ENCODE measurements at places on chromosomes 1 and 21.

DNA sequence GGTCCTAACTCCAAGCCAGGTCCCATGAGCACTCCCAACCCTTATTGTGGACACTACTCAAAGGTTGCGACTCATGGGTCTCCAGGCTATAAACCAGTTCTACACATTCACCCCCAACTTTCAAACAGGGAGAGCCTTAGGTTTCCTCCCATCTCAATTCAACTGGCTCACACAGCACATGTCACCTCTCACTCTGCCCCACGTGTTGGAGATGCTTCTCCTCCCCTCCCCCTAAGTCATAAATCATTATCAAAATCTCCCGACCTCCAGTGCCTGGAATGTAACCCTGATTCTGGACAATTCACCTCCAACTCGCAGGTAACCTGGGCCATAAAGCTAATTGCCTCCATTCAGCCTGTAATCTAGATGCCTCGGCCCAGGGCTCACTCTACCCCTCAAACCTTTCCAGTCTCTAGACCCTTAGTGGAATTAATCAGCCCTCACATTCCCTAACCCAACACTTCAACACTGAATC is 595 bp downstream of the AK2 start:
- DNase-seq: no peak

DNA sequence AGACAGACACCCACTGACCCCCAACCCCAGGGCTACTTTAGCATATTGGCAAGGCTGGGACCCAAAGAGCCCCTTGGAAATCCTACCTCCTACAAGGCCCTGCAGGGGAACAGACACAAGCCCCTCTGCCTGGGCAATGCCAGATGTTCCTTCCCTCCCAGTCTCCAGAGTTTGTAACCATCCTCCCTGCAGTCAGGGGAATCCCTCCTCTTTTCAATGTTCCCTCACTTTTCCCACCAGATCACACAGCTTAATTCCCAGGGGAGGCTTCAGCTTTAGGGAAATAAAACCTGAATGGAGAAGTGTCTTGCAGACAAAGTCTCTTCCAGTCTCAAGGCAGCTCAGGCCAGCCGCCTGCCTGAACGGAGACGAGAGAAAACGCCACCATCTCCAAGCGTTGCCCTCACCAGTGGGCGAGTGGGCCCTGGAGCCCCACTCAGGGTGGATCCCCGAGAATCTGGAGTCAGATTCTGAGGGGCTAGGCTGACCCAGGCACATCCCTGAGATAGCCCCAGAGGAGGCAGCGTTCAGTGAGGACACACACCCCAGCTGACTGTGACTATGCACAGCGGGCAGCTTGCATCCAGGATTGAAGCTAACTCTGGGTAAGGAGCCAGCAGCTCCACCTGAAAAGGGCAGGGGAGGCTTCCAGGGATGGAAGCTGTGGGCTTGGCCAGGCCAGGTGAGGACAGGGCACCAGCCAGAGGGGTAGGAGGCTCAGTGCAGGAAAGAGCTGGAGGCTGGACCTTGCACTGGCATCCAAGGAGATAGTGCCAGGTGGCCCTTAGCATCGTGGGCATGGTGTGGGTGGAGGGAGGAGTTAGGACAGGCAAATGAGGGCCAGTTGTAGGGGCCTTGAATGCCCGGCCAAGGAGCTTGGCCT is 44.0 kb upstream of the ZC3H12A start:
- DNase-seq: no peak

DNA sequence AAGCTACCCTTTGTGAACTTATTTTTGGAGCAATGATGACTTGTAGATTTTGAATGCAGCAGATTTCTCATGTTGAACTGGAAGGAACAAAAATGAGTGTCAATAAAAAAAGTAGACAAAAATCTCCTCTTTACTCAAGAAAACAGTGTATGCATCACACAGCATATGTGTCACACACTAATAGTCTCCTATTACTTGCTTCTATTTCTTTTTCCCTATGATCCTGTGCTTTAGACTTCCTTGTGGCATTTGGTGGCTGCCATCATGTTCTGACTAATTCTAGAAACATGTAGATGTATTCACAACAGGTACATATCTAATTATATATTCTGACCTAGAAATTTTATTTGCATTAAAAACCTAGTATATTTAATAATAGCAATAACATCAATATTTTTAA is 14.3 kb downstream of the RC3H1 start:
- no peak for DNase-seq

DNA sequence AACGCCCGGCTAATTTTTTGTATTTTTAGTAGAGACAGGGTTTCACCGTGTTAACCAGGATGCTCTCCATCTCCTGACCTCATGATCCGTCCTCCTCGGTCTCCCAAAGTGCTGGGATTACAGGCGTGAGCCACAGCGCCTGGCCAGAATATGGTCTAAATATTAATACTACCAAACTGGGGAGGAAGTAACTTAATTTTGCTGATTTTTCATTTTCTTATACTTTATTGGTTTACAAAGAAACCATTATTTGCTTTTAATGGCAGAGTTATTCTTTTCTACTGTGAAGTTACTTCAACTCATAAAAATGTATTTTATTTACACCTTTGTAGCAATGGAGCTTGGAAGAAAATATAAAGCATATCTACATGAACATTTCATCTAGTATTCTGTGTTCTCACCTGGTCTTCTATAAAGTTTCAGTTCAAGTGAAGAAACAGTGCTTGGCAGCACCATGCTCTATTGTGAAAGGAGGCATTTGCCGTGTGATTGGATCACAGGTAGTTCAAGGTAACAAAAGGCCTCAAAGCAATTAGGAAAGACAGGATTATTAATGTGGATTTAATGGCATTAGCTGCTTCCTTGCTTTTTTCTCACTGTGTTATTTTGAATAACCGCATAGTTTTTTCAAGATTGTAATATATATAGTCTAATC is 13.6 kb downstream of the GBP1 start:
- no peak for DNase-seq

DNA sequence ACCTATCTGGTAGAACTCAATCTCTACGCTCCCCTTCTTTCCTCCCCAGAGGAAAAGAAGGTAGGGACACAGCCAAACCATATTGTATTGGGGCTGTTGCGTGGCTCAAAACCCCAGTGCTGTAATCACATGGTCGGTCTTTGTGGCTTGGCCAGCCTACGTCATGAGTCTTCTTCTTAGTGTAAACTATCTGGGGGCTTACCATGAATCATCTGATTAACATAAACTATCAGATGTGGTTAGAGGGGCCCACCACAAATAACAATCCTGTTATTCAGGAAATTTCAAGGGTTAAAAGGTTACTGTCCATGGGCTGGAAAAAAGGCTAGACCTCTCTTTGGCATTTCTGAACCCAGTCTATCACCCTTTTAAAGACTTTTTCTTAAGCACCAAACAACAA is 49.5 kb upstream of the GPR52 start:
- DNase-seq: no peak

- DNase-seq: no peak
Observed at GRCh38 chr1:234120327-234120944, 216.0 kb downstream of the SLC35F3 start.

DNA sequence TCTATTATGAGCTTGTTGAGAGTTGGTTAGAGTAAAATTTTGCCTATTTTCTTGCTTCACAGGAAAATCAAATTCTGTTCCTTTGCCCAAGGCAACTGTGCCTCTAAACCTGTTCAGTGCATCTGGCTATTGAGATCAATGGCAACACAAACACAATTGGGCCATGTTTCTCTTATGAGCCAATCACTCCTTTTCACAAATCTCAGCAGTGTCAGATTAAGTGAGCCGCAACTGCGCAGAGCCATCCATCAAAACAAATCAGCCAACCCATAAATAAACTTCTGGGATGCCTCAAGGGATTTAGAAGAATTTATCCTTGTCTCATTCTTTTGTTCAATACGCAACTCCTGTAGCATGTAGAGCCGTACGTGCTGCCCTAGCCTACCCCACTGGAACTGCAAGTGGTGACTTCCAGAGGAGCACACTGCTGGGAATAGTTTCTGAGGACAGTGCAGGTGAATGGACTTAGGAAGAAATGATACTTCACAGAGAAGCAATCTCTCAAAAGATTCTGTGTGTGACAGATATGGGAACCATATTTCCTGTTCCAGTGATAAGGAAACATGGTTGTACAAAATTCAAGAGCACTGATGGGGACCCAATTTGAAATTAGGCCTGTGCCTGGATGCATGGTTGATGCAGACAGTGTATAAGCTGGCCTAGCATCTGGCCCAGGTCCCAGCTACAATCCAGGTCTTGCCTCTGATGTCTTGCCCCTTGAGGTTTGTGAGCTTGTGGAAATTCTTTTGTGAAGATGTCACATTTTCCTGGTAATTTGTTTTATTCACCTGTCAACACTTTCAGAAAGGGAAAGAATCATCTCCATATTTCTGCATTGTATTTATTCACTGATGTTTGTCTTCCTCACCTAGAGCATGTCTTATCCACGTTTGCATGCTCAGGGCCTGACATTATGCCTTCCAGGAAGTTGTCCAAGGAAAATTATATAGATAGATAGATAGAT is 166.2 kb downstream of the URB2 start:
- no peak for DNase-seq

- no peak for DNase-seq
Observed at GRCh38 chr1:59079434-59080140, 217.3 kb upstream of the FGGY start.

- no peak for DNase-seq
Observed at GRCh38 chr1:29657816-29658215, 421.5 kb downstream of the PTPRU start.
